CD4-positive, alpha-beta T cell treated with Interleukin-15 for 1 hour (primary cell): ENCODE measurements at places on chromosomes 3 and 15.

DNA sequence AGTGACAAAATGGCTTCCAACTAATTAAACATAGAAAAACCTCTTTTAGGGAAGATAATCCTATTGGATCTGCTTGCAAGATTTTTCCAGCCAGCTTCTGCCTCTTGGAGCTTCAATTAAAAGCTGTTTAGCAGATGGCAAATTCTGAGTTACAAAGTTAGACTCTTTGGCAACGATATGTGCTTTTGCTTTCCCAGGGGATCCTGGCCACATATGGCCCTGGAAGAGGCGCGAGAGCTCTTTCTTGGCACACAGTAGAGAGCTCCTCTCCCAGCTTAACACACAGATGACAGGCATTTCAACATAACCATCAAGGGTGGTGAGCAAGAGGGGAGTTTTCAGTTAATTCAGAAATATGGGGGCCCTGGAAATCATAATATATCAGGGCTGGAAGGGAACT, 41.6 kb upstream of the GALNT15 start:
- no peak for DNase-seq

DNA sequence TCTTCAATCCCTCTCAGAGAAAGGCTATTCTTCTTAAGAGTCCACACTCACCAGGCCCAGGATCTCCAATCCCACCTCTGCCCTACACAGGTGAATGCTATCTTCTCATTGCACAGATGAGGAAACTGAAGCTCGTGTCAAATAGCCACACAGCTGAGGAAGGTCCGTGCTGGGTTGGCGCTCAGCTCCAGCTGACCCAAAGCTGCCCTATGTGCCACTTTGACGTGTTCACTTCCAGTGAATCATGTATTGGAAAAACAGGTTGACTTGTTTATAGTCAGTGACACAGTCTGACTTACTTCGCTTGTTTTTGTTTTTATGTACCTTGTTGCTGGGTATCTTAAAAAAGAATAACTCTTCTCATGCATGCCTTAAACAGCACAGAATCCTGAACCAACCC, 32.4 kb upstream of the ALDH1A3 start:
- no peak for DNase-seq

- no peak for DNase-seq
Measured at GRCh38 chr3:58041826-58042324, 33.7 kb downstream of the FLNB start.

GRCh38 chr15:49908236-49908932, 210.6 kb downstream of the ATP8B4 start:
- no peak for DNase-seq

- DNase-seq = no peak
Measured at GRCh38 chr15:64284042-64284441, 71.9 kb downstream of the CSNK1G1 start.

- no peak for DNase-seq
Measured at GRCh38 chr15:55250941-55251340, 38.7 kb downstream of the RAB27A start.

DNA sequence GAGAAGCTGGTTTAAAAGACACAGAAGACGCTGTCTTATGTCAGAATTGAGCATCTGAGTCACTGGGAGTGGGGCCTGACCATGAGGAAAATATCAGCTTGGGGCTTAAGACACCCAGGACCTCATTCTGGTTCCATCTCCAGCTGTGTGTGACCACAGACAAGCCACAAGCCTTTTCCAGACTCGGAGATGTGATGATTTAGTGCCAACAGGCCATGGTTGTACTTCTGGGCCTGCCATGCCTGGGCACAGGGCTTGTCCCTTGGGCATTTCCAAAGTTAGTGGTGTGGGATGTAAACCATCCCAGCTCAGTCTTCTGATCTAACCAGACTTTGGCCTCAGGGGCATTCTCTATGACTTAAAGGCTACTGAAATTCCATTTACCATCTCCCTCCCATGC, 269.8 kb downstream of the RYR3 start:
- no peak for DNase-seq

GRCh38 chr3:197338586-197338985, 40.2 kb upstream of the DLG1 start:
- no peak for DNase-seq

DNA sequence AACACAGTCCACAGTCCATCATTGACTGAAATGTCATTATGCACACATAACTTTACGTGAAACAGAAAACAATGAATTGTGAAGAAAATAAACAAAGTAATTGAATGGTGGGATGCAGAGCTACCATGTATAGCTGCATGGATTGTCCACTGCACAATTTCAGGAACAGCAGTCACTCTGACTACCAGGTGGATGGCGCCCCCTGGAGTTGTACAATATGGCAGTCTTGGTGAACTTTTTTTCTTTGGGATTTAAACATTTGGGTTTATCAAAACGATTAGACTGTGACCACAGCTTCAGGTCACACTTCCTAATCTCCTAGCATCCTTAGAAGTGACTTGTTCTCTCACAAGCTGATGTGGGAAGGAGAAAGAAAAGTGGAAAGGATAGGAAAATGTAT, 48.9 kb upstream of the TCF12 start:
- no peak for DNase-seq

DNA sequence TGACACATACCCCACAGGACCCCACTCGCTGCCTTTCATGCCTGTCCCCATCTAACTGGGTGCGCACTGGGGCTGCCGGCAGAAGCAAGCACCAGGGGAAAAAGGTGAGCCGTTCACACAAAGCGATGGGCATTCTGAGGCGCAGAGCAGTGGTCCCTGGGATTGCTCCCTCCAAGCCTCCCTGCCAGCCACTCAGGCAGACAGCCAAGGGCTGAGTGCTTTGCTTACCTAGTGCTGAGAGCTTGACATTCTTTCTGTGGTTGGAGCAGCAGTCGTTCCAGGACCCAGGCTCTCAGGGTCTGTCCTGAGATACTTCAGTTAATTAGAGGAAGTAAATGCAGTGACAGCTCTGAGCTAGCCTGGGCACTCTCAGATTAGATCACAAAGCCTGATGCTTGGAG, 5.7 kb downstream of the ESYT3 start:
- DNase-seq = no peak

GRCh38 chr3:11606090-11606784, 37.5 kb downstream of the VGLL4 start:
- no peak for DNase-seq

DNA sequence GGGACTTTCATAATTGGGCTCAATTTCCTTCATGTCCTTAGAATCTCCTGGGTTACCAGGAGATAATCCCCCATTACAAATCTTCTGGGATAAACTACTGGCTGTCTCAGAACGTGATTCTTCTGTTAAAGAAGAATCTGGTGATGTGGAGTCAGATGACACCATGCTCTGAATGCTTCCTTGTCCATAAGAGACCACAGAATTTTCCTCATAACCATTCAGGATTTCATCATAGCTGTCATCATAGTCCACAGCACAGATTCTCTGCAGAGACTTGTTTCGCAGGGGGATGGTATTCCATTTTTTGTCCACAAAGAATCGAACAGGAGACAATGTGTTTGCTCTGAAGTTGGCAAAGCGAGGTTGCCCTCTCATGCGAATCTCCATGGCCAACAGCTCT, 109.8 kb upstream of the TSPAN3 start:
- no peak for DNase-seq

DNA sequence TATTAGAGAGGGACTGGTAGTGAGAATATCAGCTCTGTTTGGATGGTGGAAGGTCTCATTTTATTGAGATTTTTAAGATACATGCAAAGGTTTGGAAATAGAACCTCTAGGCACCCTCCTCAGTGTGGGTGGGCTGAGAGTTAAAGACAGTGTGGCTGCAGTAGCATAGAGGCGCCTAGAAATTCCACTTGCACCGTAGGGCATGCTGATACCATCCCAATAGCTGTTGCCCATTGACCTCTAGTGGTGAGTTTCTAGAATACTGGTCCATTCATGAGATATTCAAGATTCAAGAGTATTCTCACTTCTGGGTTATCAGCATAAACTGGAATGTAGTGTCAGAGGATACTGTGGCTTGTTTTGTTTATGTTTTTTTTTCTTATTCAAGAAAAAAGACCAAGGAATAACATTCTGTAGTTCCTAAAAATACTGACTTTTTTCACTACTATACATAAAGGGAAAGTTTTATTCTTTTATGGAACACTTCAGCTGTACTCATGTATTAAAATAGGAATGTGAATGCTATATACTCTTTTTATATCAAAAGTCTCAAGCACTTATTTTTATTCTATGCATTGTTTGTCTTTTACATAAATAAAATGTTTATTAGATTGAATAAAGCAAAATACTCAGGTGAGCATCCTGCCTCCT, 87.2 kb downstream of the TGFBR2 start:
- peak; percentile 40 for DNase-seq

DNA sequence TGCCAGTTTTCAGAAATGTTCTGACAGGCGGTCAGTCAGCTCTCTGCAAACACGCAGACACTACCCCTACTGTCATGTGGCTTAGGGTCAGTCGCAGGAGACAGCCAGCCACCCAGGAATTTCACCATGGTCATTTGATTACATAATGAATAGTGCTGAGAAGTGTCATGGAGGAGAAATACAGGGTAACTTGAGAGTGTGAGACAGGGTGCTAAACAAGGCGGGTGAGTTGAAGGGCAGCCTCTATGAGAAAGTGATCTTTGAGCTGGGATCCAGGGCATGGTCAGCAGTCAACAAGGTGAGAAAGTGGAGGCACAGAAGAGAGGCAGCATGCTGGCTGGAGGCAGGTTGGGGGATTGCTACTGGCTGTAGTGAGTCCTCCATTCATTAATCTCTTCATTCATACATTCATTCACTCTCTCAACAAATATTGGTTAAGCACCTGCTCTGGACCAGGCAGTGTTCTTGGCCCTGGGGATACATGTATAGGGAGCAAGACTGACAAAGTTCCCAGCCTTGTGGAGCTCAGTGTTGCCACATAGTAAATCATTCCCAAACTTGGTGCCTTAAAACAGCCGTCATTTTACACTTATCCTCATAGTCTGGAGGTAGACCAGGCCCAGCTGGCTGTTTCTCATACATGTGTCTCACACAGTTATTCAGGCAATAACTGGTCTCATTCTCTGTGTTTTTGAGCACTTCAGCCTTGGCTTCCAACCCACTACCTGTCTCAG, 14.8 kb downstream of the PXYLP1 start:
- no peak for DNase-seq

GRCh38 chr3:38740537-38740936, 75.5 kb downstream of the SCN10A start:
- no peak for DNase-seq

DNA sequence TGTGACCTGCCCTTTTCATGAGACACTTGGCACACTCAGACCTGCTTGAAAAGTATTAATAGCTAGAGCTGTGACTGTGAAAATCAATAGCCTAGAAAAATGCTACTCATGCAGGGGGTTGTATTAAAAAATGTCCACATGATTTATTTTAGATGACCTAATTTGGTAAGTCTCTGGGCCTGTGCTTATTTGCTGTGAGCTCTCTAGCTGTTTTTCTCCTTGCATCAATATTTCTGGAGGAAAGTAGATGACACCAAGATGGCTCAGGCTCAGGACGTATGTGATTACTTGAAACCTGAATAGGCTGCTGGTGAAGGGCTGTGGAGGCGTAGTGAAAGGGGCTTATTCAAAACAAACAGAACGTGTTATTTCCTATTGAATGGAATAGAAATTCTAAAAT, 29.5 kb downstream of the KCNAB1 start:
- DNase-seq = no peak

DNA sequence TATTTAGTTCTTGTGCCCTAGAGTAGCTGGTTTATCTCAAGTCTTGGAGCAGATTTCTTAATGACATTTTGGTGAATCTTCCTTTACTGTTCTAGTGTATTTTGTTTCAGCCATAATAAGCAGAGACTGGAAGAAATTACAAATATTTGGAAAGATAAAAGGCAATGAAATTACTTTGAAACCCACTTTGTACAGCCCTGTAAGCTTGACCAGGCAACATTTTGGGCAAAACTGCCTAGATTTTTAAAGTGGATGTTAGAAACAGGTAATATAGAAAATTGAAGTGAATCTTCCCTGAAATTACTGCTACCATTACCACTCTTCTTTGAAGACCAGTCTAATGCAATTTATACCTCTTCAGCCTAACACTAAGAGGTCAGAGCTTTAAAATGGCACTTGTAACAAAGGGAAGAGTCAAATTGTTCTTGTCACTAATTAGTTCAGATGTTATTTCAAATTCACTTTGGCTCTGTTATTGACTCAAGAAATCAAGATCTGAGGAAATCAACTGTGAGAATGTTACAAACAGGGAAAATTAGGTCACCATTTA, 589.4 kb downstream of the NLGN1 start:
- DNase-seq = no peak

- peak; percentile 25 for DNase-seq
Measured at GRCh38 chr3:67384760-67385397, 269.5 kb downstream of the SUCLG2 start.

GRCh38 chr3:126344380-126345041, 12.7 kb downstream of the KLF15 start:
- peak; percentile 13 for DNase-seq

DNA sequence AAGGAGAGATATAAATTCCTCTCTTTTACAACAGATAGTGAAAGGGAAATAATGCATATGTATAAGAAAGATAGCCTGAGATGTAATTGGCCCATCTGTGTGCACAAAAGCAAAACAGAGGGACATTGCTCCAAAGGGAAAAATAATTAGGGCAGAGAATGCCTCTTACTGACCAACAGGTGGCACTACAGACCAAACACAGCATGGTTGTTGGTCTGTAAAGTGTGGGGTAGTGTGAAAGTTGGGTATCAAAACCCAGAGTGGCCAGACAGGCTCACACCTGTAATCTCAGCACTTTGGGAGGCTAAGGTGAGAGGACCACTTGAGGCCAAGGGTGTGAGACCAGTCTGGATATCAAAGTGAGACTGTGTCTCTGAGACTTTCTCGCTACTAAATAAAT, 4.5 kb upstream of the TLNRD1 start:
- no peak for DNase-seq

GRCh38 chr3:129278966-129279906, 566 bp downstream of the HMCES start:
- peak; percentile 37 for DNase-seq

DNA sequence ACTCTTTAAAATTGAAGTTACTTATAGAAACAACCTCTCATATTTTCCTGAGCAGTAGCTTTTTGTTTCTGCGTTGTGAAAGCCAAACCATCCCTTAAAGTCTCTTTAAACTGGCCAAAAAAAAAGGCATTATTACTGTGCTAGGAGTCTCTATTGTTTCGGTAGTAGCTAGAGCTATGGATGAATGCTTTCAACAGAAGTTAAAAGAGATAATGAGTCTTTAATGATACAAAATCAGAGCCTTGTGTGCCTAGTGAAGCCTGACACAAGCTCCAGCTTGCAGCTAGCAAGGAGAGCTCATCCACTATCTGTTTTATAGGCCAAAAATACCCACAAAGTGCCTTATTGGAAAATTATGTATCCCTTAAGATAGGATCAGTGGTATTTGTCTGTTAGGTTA, 360.4 kb upstream of the CDIN1 start:
- DNase-seq = no peak

- DNase-seq = peak; percentile 59
Measured at GRCh38 chr3:107985496-107985895, 105.3 kb downstream of the CD47 start.

DNA sequence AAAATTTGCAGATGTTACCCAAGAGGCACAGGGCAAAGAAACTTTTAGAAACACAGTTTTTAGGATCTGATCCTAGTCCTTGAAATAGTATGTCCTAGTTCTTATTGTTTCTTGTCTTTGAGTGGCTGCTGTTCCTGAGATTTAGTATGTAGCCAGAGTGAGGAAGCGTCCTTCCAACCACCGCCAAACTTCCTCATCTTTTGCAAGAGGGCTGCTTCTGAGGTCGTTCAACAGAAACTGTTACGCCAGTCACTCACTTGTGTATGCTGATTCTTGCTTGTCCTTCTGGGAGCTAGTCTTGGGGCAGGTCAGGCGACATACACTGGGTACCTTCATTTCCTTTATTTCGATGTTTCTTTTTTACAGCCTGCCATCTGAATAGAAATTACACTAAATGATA, 577.3 kb upstream of the ZNF717 start:
- no peak for DNase-seq
